ENCODE measurements at places on chromosomes 7 and 10.

DNA sequence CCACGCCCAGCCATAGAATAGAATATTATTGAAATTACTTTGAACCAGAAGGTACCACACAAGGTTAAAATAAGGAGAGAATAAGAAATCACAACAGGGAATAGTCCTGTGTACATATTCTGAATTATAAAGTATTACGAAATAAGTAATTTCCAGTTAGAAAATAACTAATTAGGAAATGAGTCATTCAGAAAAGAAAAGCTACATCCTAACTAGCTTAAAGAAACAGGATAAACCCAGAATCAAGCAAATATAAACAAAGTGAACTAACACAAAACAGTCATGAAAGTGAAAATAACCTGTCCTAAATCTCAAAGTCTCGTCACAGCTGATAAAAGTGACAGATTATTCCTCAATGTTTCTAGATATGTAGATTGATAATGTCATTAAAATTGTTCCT lies 74.8 kb upstream of the NEBL start:
- no peak for DNase-seq

- no peak for DNase-seq
Measured at GRCh38 chr10:42980553-42981357, 96.1 kb upstream of the RET start.

DNA sequence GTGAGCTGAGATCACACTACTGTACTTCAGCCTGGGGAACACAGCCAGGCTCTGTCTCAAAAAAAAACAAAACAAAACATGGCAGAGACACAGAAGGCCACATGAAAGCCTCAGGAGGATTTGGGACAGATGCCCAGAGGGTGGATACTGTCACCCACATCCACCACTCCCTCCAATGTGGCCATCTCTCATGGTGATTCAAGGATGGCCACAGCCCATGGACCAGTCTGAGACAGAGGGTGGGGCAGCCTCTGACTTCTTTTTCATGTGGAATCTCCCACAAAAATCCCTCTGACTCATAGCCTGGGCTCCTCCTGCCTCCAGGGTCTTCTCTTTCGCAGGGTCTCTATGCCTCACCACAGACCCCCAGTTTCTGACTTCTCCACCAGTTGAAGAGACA lies 59.0 kb upstream of the GTF2I start:
- peak; percentile 70 for DNase-seq

DNA sequence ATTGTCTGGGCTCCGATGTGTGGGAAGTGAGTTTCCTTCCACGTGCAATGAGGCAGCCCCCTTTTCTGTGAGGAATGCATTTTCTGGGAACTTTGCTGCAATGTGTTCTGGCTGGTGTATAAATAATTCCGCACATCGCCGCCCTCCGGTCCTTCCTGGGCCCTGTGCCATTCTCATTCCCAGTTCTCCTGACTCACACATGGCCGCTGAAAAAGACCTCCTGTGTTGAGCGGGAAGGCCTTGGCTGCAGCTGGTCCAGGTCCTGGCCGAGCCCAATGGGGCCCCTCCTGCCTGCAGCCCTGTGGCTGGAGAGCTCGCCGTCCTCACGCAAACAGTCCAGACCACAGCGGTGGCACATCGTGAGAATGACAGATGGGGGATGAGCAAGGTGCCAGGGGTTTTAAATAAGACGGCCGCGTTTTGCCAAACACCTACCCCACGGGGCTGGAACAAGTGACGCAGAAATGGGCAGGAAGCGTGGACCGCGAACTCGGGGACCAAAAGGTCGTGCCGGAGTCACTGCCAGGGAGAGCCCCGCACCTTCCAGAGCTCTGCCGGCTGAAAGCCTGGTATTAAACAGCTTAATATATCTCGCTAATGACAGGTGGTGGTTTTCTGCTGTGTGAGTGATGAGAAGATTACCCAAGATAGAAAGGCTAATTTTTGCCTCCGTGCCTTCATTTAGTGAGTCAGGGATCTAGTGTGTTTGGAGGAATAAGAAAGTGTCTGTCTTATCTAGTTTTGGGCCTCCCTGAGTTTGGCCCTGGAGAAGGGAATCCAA lies 37.0 kb downstream of the FAM20C start:
- peak; percentile 93 for DNase-seq

- DNase-seq, result no peak
Measured at GRCh38 chr10:129707406-129708388, 240.7 kb downstream of the MGMT start.

DNA sequence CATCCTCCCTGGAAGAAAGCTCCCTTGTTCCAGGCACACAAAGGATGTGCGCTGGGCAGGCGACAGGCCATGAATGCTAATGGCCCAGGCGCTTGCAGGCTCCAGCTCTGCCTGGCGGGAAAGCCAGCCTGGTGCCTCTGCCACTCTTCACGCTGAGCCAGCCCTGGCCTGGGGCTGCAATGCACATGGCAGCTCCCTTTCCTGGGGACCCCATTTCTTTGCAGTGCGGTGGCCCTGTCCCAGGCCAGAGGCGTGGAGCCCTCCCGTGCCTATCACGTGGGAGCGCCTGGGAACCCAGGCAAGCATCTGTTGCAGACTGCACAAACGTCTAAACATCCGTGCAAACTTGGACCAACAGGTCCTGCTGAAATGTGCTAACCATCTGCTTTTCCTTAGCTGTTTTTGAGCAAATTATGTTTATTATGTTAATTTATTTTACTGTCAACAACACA lies 152.1 kb upstream of the LYZL2 start:
- DNase-seq, result no peak

DNA sequence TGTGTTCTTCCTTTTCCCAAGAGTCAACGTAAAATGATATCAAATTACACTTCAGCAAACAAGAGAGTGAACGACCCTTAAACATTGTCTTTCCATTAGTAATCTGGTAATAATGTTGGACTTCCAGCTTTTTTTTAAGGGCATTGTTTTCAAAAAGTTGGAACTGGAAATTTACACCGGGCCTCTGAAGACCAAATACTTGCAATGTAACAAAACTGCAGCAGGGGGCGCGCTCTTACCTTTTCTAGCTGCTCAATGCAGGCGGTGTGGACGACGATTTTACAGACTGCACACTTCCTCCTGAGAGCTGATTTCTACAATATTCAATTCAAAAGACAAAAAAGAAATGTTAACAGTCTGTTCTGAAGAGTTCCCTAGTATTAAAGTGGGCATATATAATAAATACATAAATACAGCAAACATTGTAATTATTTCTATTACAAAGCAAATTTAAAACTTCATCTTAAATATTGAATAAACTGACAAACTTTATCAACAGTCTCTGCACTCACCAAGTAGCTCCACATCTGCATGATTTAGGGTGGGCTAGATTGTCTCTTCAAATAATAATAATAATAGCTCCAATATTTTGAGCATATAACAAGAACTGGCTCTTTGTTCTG lies 190.4 kb downstream of the DGKI start:
- no peak for DNase-seq

DNA sequence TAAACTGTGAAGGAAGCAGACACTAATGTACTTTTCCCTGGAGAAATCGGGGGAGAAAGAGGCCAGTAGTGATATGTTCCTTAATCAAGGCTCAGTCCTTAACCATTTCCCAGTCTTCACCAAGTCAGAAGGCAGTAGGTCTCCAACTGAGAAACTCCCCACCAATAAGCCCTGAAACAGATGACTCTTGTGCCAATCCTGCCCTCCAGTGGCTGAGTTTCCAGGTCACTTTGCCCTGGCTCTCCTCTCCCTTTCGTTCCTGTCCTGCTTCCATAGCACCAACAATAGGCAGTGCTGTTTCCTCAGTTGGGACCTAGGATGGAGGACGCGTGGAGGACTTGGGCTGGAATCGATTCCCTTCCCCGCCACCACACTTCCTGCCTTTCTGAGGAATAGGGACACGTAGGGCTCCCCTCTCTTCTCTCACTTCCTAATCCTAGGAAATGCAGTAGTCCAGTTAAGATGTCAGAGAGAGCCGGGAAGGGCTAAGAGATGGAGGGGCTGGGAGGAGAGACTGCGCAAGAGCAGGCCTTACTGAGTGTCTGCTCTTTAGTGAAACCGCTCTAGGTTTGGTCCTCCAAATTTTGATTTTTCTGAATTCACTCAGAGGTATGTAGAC lies 23.4 kb downstream of the ATOH7 start:
- DNase-seq, result peak; percentile 48

DNA sequence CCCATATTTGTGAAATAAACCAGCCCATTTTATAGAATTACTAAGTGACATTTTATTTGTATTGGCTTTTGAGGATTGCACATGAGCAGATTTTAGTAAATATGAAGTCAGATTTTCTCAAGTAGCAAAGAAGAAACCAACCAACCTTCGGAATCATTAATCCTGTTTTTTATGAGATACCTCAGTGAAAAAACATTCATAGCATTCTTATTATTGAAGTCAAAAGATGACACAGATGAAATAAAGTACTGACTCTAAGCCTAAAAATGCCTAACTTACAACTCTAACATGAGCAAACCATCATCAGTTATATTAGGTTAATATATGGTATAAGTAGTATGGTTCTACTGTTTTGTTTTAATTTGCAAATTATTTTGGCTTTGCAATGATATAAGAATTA lies 59.9 kb upstream of the AGBL3 start:
- DNase-seq, result peak; percentile 24

DNA sequence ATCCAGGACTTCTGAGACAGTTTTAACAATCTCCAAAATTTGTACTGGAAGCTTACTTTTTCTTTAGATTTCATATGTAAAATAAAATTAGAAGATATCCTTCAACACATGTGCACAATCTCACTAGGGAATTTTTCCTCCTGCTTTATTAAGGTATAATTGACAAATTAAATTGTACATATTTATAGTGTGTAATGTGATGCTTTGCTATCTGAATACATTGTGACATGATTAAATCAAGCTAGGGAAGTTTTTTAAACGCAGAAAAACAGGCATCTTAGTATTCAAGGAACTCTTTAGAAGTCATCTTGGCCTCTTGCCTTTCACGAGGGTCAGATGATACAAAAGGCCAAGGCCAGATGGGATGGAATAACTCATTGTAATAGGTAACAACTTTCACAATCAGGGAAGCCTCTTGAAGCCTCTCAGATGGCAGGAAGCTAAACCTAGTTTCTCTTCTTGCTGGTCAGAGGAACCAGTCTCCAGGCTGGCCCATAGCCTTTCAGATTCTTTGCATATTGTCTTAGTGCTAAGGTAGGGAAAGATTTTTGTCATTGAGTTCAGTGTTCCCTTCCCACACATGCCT lies 78.7 kb downstream of the RHOBTB1 start:
- DNase-seq, result no peak

DNA sequence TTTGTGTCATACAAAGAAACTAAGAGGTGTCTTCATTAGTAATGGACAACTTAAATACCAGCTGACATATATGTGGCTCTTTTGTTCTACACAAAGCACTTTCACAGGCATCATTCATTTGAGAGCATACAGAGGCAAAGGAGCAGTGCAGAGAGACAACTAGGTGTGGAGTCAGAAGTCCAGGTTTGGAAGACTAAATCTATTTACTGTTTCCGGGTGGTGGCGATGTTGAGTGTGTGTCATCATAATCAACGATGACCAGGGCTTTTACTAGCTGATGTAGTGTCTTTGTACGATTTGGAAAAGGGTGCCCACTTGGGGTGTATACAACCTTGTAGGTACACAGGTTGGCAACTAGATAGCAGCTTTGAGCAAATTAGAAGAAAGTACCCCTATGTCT lies 195.5 kb upstream of the CCDC6 start:
- DNase-seq, result no peak

DNA sequence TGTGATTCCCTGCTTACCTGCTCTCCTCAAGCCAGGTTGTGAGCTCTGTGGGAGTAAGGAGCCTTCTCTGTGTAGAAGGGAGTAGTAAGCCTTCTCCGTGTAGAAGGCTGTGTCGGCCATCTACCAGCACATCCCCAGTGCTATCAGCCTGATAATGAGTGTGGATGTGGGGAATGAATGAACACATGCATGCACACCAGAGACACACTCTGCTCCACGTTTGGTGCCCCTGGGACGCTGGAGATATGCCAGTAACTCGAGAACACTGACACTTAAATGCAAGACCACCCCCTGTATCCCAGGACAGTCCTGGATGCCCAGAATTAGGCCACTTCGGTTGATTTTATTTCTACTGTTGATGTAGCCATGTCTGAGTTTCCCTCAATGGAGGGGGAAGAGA lies 21.1 kb upstream of the GPR26 start:
- no peak for DNase-seq

All from GM04504 (cell line).